ENCODE measurements at places on chromosomes 2 and 18.

- no peak for DNase-seq
Observed at GRCh38 chr2:73897240-73897583, 4.4 kb downstream of the ACTG2 start.

DNA sequence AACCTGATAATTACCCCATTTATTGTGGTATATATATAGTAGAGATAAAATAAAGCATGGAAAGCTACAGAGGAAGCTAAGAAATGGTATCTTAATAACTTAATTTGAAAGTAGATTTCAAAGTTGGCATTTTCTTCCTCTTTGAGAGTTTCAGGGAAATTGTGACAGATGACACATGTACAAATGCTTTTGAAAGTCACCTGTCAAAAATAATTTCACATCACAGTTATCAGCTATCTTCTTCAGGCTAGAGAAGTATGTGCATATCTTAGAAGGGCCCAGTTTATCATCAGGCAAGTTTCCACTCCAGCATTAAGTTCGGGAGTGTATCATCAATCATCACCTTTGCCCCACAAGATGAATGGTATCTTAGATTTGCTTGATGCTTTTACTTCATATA is 457.9 kb downstream of the LRRTM4 start:
- DNase-seq, result no peak

GRCh38 chr18:69963196-69963595 is 15.5 kb upstream of the CD226 start:
- no peak for DNase-seq

- no peak for DNase-seq
Observed at GRCh38 chr18:3648641-3649040, 198.7 kb downstream of the TGIF1 start.

DNA sequence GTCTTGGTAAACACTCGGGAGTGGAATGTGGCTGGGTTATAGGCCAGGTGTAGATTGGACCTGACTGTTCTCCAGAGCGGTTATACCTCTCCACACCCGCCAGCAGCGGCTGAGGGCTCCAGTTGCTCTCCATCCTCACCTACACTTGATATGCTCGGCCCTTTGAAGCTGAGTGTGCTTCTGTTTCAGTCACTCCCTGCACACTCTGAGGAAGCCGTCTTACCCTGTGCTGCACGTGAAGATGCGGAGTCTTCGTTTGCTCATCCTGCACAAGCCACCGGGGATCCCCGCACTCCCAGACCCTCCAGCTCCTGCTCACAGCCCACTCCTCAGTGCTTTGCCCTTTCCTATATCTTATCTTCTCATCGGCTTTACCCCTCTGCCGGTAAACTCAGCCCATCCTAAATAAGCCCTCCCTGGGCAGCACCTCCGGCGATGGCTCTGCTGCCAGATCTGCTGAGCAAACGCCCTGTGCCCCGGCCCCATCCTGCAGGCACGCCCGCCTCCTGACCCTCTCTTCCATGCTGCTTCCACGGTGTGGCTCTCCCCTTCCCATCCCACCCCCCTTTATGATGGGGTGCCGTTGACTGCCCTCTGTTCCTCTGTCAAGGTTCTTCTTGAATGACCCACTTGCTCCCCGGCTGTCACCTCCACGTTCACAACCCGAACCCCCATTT is 47.3 kb upstream of the ODC1 start:
- DNase-seq, result no peak

GRCh38 chr2:101223814-101224231 is 28.9 kb upstream of the CNOT11 start:
- no peak for DNase-seq

- DNase-seq, result no peak
Observed at GRCh38 chr2:129738799-129739198, 240.7 kb upstream of the RAB6C start.

Data from stimulated activated CD4-positive, alpha-beta T cell treated with anti-CD3 and anti-CD28 coated beads, Interleukin-1b, Interleukin-23, amount 100 ng/mL, for 1 hour (primary cell).